ENCODE measurements at places on chromosomes 4 and X.

GRCh38 chr4:161411901-161412300 lies 751.9 kb downstream of the FSTL5 start:
- no peak for DNase-seq

DNA sequence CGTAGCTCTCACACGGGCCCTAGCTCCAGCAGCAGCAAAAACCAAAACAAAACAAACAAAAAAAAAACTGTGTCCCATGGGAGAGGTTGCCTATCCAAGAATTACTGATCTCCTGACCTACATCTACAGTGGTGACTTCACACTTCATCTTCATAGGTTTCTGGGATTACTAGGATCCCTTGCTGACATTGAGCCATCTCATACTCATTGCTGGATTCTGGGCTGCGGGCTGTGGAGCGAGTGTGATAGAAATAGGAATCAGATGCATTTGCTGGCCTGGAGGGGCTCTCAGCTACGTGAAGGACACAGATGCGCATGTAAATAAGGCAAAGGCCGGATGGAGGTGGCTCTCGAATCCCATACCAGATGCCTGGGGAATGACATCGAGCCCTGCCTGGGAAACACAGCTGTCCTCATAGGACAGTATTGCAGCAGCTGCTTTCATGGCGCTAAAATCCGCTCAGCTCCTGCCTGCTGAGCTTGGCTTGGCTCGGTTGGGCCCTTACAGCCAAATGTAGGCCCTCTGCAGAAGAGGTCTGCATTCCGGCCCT lies 41.7 kb downstream of the CNGA2 start:
- DNase-seq = no peak

DNA sequence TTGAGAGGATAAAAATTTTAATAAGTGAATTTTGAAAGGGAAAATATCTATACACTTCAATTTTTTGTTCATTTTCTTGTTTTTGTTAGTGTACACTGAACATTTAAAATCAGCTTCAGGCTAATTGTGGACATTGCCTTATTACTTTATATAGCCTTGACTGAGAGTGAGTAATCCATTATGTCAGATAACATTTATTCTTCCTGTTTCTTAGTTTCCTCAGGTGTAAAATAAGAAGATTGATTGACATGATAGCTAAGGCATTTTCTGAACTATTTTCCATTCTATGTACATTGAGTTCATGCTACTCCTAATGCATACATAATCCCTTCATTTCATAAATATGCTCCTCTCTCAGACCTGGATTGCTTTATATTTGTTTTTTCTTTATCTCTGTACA lies 607.3 kb upstream of the AADAT start:
- no peak for DNase-seq

- DNase-seq = no peak
These were observed 696 bp upstream of the CA5B start for GRCh38 chrX:15737190-15737958.

DNA sequence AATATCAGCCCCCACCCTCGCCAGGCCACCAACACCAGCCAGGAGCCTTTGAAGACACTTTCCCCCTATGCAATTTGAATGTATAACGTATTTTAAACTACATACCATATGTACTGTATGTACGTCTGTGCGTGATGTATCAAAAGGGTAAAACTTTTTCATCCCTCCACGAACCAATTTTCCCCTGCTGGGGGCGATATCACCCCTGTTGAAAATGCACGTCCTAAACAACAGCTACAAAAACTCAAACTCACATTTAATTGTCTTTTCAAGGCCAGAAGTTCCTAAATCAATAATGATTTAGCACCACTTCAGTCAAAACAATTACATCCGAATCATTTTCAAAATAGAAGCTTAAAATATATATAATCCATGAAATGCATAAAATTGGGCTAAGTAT lies 1.4 kb downstream of the VEGFD start:
- no peak for DNase-seq

GRCh38 chr4:104413487-104413886 lies 81.2 kb downstream of the CXXC4 start:
- no peak for DNase-seq

DNA sequence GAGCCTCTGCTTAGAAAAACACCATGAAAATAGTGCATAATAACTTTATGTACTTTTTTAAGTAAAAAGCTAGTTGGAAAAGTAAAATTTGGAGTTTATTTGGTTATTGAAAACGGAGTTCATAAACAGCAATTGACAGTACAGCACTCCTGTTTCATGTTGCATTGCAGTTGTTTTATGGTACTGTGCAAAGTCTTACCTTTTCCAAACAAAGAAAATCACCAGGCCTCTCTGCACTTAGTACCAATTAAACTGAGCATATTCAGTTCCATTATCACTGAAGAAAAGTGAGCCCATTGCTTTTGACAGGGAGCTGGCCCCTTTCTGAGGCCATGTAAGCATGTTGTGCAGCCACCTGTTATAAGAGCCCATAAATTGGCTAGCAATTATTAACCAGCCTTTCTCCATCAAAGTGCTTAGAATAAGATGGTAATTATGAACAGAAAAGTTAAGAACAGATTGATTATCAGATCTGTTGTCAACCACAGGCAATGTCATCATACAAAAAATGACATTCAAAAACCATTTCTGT lies 376.6 kb upstream of the EMCN start:
- DNase-seq = no peak

DNA sequence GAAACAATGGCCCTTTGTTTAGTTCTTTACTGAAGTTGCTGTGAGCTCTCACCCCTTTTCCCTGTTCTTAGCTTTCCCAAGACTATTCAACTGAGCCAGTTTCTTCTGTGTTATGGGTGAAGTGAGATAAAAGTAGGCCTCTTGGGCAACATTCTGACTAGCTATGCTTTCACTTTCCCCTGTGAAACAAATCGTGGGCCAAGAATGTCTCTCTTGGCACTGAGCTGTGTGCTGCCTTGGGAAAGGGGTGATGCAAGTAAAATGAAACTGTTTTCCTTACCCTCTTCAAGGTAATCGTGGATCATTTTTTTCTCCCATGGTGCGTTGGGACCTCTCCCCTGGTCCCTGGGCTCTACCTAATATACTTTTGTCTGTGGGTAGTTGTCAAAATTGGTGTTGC lies 653.9 kb upstream of the MAGEB2 start:
- DNase-seq = no peak

- DNase-seq = no peak
These were observed 66.0 kb downstream of the MANBA start for GRCh38 chr4:102694791-102695190.

DNA sequence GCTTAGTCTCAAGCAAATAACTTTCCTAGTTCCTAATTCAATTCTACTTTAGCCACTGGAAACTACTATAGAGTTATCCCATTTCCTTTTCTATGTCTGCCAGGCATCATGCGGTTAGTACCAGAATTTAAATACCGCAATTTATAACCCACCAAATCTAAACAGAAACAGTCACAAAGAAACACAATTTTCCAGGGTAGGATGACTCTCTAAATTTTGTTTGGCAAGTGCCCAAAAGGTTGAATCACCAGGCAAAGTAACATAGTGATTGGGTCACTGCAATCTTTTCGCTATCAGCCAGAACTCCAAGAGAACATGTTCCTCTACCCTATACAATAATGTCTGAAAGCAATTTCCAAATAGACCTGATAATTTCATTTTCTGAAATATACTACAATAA lies 240.2 kb upstream of the GRIA3 start:
- DNase-seq = no peak

DNA sequence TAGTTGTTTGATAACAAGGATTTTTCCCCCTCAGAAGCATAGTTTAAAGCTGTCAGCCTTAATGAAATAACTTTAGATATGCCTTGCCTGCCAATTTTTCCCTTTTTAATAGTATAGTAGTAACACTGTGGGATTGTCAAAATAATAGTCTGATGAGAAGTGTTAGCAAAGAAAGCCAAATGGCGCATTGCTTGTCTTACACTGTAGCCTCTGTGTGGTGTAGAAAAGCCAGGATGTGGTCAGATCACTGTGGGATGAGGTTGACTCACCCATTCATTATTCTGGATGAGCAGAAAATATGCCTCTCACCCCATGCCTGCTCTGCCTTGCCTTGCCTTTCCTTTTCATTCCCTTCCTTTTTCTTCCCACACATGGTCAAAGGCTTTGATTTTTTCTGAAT lies 257.8 kb upstream of the NRK start:
- no peak for DNase-seq

Measured in left colon (tissue), 2 donors.